Stimulated activated CD8-positive, alpha-beta memory T cell treated with anti-CD3 and anti-CD28 coated beads, Interleukin-2, amount 100 ng/mL, for 1 hour (primary cell): ENCODE measurements at places on chromosomes 1 and 21.

GRCh38 chr1:106721790-106722189, 334.7 kb upstream of the PRMT6 start:
- DNase-seq = no peak

GRCh38 chr1:1291548-1292441, 11.6 kb downstream of the SCNN1D start:
- no peak for DNase-seq

DNA sequence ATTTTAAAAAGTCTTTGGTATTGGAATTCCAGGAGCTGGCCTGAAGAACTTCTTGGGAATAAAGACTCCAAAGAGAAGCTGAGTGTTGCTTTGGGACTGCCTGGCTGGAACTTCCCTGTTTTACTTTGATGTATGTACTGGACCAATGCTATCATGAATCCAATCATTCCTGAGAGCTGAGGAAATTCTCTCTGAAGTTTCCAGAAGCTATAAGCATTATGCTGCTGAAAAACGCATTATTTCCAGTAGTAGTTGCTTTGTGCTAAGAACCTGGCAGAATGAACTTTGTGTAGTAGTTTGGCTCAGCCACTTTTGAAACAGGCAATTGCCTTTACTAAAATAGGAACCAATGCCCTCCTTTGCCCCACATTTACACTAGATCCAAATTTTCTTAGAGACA, 260.7 kb downstream of the HLX start:
- DNase-seq = no peak

DNA sequence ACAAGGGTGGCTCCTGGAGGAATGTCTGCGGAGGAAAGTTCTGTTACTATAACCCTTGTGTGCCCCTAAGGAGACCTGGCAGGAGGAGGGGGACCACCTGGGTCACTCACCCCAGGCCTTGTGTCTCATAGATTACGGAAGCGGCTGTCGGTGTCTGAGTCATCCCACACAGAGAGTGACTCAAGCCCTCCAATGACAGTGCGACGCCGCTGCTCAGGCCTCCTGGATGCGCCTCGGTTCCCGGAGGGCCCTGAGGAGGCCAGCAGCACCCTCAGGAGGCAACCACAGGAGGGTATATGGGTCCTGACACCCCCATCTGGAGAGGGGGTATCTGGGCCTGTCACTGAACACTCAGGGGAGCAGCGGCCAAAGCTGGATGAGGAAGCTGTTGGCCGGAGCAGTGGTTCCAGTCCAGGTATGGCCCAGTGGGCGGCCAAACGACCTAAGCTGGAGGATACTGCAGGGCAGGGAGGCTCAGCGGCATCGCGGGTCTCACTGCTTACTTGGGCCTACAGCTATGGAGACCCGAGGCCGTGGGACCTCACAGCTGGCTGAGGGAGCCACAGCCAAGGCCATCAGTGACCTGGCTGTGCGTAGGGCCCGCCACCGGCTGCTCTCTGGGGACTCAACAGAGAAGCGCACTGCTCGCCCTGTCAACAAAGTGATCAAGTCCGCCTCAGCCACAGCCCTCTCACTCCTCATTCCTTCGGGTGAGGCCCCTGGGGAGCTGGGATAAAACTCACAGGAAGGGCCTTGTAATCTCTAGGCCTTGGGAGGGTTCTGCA, 101.4 kb downstream of the PIK3R3 start:
- DNase-seq = no peak

DNA sequence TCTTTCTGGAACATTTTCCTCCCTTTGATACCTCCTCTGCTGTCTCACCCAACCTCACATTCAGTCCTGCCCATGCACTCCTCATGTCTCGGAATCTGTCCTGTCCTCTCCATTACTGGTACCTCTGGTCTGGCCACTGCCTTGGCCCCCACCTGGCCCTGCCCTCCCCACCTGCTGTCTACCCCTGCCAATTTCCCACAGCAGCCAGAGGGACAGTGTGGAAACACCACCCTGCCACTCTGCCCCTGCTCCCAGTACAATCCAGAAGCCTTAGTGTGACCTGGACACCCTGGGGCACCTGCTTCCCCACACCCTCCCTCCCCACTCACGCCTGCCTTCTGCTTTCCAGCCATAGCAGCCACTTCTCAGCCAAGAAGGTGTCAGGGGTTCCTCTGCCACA, 534.4 kb downstream of the MATN1 start:
- DNase-seq = no peak

DNA sequence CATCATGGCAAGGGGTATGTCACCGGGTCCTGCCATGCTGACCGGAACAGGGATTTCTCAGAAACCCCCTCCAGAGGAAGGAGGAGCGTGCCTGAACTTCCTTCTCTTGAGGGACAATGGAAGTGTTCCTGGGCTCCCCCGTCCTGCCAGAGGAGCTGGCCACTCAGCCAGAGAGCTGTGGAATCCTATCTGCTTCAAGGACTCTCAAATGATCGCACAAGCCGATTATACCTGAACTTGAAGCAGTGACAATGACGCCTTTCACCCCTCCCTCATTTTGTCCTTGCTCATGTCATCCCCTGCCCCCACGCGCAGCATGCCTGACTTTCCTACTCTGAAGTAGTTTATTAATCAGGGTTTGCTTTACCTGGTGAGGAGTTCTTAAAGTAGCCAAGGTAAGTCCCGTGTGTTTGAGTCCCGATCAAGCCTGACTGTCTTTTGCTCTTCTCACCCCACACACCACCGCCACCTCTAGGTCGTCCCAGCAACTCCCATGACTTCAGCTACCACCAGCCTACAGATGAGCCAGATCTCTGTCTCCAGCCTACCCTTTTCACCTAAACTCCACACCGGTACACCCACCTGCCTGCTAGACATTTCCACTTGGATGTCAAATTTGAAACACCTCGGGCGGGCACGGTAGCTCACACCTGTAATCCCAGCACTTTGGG, 25.0 kb upstream of the PRELP start:
- DNase-seq = no peak

DNA sequence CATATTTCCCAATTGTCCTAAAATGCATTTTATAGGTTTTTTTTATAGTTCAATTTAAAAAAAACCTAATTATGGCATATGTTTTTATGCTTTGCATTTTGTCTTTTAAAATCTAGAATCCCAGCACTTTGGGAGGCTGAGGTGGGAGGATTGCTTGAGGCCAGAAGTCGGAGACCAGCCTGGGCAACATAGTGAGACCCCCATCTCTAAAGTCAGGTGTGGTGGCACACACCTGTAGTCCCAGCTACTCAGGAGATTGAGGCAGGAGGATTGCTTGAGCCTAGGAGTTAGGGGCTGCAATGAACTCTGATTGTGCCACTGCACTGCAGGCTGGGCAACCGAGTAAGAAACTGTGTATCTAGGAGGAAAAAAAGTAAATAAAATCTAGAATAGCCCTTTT, 137.2 kb upstream of the POU3F1 start:
- no peak for DNase-seq

DNA sequence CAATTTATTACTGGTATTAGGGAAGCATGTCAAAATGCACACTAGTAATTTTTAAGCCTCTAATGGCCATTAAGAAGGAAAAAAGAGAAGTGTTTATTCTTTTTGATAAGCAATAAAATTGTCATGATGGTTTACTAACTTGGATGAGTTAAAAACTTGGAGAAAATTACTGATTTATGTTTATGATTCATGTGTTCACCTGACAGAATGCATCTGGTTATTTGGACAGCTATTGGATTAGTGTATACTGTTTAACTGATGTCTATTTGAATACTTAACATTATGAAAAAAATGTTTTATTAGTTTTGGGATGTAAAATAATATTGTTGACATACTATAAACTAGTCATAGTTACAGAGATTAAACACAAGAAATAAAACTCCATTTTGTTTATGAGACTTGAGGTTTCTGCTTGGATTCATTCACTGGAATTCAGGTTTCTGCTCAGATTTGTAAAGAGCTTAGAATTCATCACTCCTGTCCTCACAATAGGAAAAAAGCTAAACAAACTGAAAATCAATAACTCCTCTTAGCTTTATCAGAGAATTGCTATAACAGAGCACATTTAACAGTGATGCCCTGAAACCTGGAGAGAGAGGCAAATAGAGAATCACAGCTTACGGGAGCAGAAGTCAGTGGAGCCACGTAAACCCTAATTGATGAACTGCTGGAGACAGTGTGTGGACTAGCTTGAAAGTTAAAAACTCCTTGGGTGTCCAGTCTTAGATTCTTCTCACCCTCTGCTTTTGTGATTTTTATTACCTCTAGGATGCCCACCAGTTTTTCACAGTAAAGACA, 56.7 kb downstream of the RALGPS2 start:
- no peak for DNase-seq

DNA sequence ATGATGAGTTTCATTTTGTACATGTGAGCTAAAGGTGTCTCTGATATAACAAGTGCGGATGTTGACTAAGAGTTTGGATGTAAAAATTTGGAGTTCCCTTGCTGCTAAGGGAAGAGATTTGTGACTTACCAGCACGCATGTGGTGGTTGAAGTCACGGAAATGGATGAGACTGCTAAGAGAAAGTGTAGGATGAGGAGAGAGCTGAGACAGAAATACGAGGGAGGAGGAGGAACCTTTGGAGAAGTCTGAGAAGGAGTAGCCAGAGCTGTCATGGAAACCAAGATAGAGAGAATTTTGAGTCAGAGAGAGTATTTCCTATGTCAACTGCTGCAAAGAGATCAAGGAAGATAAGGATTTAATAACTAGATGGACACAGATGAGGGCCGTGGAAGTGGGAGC, 106.5 kb upstream of the COL24A1 start:
- DNase-seq = no peak

DNA sequence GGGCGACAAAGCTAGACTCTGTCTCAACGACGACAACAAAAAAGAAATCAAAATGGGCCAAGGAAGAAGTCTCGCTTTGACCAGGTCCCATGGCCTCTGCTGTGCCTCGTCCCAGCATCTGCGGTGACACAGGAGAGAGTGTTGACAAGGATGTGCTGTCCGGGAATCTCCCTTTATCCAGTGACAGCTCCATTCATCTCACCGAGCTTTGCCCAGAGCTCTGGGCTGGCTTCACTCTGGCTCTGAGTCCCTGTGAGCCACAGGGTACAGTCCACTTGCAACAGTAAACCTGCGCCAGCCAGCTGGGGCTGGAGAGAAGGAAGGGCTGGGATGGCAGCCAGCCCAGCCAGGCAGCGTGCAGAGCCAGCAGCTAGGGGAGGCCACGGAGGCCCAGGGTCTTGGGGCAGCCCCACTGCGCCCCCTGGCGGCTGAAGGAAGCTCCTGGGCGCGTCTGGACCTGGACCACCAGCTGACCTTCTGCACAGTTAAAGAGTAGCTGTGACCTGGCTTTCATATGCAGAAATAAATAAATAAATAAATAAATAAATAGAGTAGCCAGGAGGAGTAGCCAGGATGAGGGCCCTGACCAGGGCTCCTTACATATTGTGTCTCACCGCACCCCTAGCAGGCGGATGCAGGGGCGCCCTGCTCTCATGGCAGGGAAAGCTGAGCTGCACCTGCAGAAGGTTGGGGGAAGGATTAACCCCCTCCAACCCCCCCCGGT, 29.7 kb downstream of the ENO1 start:
- peak; percentile 59 for DNase-seq

- DNase-seq = no peak
These were observed 17.7 kb downstream of the MORN1 start for GRCh38 chr1:2373551-2374251.

GRCh38 chr1:156664046-156664766, 13.0 kb downstream of the NES start:
- no peak for DNase-seq

DNA sequence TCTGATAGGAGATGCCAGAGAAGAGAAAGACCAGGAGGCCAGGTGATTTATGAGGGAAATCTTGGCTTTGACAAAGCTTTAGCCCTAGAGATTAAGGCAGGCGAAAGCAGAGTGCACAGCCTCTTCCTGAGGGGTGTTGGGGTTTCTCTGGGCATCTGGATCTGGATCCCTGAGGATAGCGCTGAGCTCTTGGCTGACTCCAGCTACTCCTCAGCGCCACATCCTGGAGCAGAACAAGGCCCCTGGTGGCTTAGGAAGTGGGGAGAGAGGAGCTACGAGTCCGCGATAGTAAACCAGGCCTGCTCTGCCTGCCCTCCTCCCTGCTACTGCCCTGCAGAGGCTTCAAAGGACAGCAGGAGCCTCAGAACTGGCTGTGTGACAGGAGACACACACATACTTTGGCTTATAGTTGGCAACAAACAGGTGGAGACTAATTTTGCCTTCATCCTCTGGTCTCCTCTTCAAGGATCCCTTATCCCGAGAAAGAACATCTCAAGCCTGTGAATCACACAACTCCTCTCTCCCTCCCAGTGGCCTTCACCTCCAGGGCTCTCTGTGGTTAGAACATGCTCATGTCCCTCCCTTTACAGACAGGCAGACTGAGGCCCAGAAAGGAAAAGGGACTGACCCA, 66.9 kb downstream of the TRABD2B start:
- no peak for DNase-seq

- DNase-seq = no peak
These were observed 9.2 kb downstream of the PHLDA3 start for GRCh38 chr1:201459775-201460174.

DNA sequence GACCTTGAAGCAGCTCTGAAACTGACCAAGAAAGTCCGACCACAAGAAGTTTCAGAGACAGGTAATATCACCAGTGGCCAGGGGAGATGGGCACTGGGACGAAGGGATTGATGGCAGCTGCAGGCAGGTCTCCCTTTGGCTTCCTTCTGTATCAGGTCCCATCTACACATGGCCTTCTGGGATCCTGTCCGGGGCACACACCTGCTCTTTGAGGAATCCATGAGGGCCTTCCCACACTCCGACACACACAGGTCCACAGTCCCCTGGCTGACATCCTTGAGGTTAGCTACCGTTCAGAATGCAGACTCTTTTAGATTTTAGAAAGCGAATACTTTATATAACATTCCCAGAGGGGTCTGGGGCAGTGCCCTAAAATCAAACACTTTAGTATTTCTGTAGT, 26.5 kb upstream of the TMEM125 start:
- DNase-seq = no peak

DNA sequence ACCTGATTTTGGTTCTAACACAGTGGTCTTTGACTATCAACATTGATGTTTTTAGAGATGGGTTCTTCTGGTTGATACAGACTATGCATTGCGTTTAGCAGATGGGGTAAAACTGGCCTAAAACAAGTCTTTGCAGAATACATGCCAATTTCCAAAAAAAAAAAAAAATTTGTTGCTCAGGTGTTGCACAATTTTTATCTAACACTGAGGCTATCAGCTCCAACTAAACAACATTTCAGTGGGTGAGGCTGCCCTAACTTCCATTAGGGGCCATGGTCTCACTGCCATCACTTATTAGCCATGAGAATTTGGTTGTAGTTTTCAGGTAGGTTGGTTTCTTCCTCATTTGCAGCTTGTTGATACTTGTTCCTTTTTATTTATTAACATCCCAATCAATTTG, 14.0 kb downstream of the AGMAT start:
- no peak for DNase-seq

GRCh38 chr1:23591460-23592208, 32.3 kb upstream of the ID3 start:
- no peak for DNase-seq

DNA sequence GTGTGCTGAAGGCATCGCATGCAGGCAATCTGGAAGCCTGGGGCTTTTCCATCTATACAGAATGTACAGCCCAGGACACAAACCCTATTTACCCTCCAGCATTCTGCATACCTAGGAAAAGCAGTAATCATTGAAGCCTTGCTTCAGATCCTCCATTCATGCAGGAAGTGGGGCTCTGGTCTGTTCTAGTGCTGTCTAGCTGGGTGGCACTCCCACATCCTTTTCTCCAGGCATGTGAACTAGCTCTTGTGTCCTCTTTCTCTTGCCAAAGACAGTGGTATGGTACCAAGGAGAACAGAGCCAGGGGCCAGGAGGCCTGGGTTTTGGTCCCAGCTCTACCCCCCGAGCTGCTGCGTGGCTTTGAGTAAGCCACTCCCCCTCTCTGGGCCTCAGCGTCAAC, 21.7 kb downstream of the LRP8 start:
- no peak for DNase-seq
